ENCODE measurements at places on chromosomes 5 and 9.

GRCh38 chr9:85890962-85891361, 50.0 kb upstream of the NAA35 start:
- DNase-seq = no peak

DNA sequence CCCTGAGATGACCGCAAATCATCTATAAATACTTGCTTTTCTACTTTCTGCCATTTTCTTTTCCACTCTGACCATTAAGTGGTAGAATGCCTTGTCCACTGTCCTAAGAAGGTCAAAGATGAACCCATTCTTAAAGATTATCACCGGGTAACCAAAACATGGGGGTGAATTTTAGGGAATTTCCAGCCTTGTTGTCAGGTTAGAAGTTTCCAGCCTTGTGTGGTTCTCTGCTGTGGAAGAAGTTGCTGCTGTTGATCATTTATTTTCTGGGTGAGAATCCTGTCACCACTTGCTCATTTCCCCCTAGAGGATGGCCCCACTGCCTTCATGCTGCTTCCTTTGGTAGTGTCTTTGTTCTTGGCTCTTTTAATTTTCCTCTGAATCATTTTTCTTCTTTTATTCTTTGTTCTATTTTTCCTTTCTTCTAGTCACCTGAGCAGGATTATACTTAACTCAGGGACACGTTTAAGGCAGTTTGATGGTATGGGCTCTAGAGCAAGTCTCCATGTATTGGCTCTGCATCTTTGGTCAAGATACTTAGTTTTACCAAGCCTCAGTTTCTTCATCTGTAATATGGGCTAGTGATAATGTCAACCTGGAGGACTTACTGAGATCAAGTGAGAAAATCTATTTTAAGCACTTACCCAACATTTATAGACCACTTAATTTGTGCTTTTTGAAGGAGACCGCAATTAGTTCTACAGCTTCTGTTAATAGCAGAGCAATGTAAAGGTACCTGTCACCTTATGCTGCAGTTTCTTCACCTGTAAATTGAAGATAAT, 266.2 kb downstream of the ARHGAP26 start:
- no peak for DNase-seq

DNA sequence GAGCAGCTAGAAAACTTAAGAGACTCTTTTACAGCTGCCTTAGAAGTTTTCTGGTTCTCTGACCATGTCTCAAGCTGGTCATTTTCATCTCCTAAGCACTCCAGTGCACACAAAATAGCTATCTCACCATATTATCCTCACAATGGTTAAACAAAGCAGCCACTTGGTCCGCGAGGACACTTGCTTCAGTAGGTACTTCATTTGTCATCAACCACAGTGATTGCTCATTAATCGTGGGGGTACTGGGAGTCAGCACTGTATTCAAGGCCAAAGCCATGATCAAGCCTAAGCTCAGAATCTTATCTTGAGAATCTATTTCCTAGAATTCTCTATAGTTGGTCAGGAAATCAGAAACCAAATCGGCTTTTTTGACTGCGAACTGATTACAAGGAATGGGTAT, 2.9 kb downstream of the ARL14EPL start:
- DNase-seq = no peak

GRCh38 chr5:80763873-80764647, 109.3 kb upstream of the DHFR start:
- DNase-seq = no peak

GRCh38 chr9:5897851-5898250, 7.2 kb downstream of the MLANA start:
- DNase-seq = no peak

- no peak for DNase-seq
Measured at GRCh38 chr9:112789473-112789872, 38.9 kb downstream of the SNX30 start.

- no peak for DNase-seq
Measured at GRCh38 chr5:34005211-34005610, 2.6 kb downstream of the AMACR start.

DNA sequence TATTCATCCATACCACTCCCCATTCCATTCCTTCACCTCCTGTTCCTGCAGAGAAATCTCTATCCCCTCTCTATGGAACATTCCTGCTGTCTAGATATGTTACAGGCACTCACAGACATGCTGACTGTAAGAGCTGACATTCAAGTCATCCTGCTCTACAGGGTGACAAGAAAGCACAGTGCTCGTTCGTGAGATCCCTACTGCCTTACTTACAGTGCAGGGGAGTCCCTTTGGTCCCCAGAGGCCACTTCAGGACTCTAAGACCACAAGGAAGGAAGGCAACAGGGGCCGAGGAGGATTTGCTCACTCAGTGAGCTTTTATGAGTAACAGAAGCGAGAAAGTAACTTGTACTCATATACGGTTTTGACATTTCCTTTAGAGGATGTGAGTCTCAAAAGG, 110.5 kb downstream of the GAS1 start:
- DNase-seq = no peak

DNA sequence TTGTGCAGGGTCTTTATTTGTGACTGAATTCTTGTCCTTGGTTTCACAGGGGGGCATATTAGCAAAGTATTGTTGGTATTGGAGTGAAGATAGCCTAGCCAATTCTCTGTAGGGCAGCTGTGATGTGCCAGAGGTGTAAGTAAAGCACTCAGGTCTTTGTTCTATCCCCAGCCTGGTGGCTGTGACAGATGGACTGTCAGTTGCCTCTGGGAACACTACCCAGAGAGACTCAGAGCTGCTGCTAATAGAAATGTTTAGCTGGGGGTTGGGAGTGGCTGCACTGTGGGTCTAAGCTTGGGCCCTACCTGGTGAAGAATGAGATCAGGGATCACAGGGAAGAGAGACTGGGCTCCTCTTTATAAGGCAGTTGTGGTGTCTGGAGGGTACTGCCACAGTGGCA, 1006.5 kb upstream of the TYRP1 start:
- no peak for DNase-seq

DNA sequence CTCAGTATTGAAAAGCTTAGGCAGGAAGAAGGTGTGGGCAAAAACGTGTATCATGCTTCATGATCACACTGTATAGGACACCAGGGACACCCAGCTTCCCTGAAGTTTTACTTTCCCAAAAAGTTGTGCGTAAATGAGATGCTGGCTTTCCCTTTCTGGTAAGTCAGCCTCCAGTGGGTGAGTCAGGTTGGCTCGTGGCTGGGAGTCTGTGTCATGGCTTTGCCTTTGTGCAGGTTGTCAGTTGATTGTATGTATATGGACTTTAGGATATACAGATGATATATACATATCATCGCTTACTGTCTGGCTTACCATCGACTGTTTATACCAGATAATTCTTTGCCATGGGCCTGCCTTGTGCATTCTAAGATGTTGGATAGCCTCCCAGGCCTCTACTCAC, 34.2 kb downstream of the ADRB2 start:
- no peak for DNase-seq

GRCh38 chr9:21615446-21615845, 133.3 kb upstream of the IFNE start:
- DNase-seq = no peak

GRCh38 chr5:114237766-114238165, 124.1 kb upstream of the KCNN2 start:
- no peak for DNase-seq

DNA sequence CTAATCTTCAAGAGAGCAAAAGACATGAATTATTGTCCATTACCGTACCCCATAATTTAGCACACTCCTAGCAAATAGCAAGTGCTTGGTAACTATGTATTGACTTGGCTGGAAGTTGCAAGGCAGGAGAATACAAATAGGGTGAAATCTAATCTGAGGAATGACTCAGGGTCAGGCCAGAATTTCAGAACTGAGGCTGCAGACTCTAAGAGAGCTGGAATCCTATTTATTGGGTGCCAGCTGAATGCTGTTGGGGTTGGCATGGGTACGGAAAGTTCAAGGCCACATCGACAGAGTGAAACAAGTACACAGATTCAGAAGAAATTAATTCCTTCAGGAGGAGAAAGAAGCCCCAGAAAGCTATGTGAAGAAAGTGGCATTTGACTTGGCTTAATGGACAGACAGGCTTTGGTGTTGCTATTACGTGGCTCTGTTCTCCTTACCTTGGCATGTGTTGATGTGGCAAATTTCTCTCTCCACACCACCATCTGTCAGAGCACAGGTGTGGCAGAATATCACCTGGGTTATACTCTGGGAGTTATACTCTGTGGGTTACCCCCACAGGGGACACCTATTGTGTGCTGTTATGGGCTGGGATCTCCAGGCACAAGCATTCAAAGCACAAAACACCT, 20.9 kb upstream of the ASTN2 start:
- DNase-seq = no peak

DNA sequence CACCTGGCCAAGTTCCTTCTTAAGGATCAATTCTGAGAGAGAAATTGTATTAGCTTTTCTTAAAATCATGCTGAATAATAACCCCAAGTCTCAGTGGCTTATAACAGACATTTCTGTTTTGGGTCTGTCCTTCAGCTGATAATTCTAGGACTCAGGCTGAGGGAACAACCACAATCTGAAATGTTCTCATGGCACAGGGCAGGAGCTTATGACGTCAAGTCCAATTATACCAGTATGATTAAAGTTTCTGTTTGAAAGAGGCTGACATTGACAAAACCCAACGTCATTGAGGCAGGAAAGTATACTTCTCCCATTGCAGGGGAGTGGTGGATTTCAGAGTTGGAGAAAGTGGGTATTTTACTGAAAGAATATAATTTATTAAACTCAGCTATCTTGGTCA, 21.8 kb downstream of the CENPH start:
- no peak for DNase-seq
